ENCODE measurements at places on chromosomes 11 and 22. TPM values are rescaled to one million over a fixed set of nuclear protein-coding genes. Genes with fewer than 3 reads are reported as not detected.

The OTOG gene
- total RNA-seq, result not detected

The RAC2 gene
- 295 TPM for total RNA-seq

The MS4A12 gene
- not detected for total RNA-seq

The OR51Q1 gene
- not detected for total RNA-seq

The CBX7 gene
- total RNA-seq, result 131 TPM

The TCN2 gene
- total RNA-seq, result not detected

The MMP12 gene
- total RNA-seq, result not detected

The APOL3 gene
- 231 TPM for total RNA-seq

The TRIOBP gene
- total RNA-seq, result 26.4 TPM

The SYNGR1 gene
- 10.0 TPM for total RNA-seq

The VWCE gene
- total RNA-seq, result 0.94 TPM

The P2RY2 gene
- not detected for total RNA-seq

GRCh38 chr11:110526323-110526722 lies 96.6 kb downstream of the FDX1 start:
- DNase-seq, result no peak

GRCh38 chr11:790721-791564 lies 1.1 kb upstream of the CEND1 start:
- no peak for DNase-seq

DNA sequence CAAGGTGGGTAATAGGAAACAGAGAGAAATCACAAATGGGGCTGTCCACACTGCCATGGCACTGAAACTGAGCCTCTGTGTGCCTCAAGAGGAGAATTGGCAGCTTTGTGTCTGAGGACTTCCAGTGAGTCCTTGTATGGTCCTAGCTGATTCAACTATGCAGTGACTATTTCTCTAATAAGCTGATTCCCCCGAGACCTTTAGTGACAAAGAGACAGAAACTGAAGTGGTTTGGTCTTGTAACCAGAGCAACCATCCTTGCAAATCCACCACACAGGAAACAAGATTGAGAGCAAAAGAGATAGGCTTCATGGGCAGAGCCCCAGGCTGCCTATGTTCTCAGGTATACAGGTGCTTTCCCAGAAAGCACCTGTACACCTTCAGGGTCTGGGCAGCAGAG lies 1038.5 kb downstream of the NTM start:
- no peak for DNase-seq

GRCh38 chr11:102494216-102494615 lies 36.3 kb downstream of the MMP7 start:
- DNase-seq, result no peak

DNA sequence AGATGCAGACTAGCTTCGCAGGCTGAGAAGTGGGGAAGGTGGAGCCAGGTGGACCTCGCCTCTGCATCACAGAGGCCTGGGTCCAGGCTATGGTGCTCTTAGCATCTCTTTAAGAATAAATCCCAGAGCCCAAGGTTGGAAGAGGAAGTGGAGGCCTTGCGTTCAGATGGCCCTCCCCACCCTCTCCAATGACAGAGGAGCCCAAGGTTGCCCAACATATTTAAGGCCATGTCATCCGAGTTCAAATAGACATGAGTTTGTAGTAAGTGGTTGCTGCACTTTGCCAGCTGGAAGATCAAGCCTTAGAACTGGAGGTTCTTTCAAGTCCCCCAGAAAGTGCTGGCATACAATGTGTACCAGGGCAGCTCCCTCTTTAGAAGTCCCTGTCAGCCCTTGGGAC lies 47.1 kb upstream of the HORMAD2 start:
- no peak for DNase-seq

GRCh38 chr11:61830237-61831105 lies 2.4 kb downstream of the FADS2 start:
- no peak for DNase-seq

DNA sequence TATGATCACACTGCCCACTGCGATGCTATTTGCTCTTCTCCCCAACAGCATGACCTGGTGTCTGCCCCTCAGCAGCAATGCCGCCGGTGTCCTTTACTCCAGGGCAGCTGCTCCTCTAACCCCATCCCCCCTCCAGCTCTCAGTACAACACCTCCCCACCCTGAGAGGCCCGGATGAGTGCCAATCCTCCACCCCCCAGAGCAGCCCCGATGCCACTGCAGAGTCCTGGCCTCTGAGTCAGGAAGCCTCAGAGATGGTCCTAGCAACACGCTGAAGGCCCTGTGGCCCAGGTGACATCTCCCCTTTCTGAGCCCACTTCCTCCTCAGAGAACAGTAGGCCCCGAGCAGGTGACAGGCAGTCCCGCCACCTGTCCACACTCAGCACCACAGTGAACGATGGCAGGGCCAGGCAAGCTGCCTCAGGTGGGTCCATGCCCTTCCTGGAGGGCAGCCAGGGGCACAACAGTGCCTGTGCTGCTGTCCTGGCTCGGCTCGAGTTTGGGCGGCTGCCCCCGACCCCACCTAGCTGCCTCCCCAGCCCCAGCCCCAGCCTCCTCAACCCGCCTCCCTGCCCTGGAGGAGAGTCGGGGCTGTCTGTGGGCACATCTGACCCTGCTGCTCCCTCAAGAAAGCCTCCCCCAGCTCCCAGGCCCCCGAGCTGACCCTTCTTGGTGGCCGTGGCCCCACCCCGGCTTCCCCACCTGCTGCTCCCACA lies 3.9 kb upstream of the NDUFS8 start:
- DNase-seq, result no peak

GRCh38 chr11:66259956-66260355 lies 8.5 kb upstream of the RAB1B start:
- no peak for DNase-seq

DNA sequence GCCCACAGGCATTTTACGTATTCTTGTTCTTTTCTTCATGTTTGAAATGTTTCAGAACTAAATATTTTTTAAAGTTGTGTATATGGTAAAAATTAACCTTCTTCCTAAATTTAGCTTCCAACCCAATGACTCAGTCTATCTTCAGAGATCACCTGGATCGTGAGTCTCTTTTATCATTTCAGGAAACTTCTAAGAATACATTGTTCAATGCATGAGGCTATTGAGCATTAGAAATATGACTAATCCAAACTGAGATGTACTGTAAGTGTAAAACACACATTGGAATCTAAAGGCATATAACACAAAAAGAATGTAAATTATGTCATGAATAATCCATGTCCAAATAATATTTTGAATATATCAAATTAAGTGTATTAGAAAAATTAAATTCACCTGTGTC lies 265.2 kb downstream of the LUZP2 start:
- DNase-seq, result no peak

GRCh38 chr11:36350137-36350513 lies 54.0 kb downstream of the PRR5L start:
- no peak for DNase-seq

GRCh38 chr11:121358760-121359159 lies 66.2 kb downstream of the SC5D start:
- DNase-seq, result no peak

DNA sequence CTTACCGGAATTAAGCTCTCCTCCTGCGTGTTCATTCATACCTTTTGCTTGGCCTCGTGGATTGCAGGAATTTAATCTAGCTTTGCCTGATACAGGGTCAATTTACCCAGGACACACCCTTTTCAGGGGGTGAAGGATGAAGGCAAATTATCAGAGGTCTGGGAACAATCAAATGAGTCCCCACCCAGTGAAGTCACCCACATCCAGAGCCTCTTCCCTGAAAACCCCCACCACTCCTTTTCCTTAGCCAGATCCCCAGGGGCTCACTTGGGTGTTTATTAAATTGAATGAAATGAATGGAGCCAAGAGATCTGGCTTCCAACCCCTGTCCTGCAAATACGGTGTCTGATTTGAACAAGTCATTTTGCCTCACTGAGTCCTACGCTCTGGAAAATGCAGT lies 31.0 kb upstream of the LIPT2 start:
- DNase-seq, result no peak

GRCh38 chr22:40631925-40632324 lies 4.6 kb downstream of the MRTFA start:
- DNase-seq, result no peak

GRCh38 chr22:25076336-25076735 lies 123.3 kb upstream of the CRYBB3 start:
- peak; percentile 28 for DNase-seq

- no peak for DNase-seq
Measured at GRCh38 chr11:72605973-72606747, 68.1 kb downstream of the PDE2A start.

DNA sequence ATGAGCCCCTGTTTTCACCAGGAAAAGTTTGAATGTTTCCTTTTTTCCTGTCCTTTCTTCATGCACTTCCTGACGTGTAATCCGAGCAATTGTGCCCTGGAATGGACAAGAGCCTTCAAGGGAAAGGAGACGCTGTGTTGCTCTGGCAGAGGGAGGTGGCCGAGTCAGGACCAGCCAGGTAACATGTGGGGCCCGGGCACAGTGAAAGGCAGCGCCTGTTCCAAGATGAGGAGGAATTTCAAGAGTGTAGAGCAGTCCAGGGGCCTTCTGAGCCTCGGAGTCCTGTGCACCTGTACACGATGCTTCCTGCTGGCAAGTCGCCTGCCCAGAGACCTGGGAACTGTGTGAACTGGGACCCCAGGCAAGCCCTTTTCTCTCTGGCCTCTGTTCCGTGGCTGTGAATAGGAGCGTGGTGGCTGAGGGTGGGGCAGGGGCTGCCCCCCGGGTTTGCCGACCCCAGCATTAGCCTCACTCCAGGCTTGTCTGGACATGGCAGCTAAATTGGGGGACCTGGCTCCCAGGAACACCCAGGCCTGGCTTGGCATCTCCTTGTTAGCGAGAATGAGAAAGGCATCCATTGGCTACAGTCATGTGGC lies 92.0 kb downstream of the MYEOV start:
- DNase-seq, result peak; percentile 14

GRCh38 chr11:1870721-1871466 lies 18.0 kb downstream of the LSP1 start:
- peak; percentile 42 for DNase-seq
